ENCODE measurements at places on chromosomes 12 and 14. TPM values are rescaled to one million over a fixed set of nuclear protein-coding genes. Genes with fewer than 3 reads are reported as not detected.

DNA sequence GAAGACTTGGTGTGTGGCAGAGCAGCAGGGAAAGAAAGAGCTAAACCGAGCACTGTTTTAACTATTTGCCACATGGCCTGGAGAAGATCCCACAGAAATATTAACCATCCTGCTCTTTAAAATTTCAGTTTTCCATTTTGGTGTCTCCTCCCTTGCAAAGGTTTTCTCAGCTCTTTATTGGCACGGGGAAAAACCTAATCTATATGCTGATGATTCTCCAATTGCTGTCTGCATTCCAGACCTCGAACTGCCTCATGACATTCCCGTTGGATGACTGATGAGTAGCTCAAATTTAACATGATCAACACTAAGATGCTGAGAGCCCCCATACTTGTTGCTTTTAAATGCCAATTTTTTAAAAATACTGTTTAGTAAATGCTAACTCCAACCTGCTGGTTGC lies 115.0 kb downstream of the EMP1 start:
- DNase-seq = no peak

DNA sequence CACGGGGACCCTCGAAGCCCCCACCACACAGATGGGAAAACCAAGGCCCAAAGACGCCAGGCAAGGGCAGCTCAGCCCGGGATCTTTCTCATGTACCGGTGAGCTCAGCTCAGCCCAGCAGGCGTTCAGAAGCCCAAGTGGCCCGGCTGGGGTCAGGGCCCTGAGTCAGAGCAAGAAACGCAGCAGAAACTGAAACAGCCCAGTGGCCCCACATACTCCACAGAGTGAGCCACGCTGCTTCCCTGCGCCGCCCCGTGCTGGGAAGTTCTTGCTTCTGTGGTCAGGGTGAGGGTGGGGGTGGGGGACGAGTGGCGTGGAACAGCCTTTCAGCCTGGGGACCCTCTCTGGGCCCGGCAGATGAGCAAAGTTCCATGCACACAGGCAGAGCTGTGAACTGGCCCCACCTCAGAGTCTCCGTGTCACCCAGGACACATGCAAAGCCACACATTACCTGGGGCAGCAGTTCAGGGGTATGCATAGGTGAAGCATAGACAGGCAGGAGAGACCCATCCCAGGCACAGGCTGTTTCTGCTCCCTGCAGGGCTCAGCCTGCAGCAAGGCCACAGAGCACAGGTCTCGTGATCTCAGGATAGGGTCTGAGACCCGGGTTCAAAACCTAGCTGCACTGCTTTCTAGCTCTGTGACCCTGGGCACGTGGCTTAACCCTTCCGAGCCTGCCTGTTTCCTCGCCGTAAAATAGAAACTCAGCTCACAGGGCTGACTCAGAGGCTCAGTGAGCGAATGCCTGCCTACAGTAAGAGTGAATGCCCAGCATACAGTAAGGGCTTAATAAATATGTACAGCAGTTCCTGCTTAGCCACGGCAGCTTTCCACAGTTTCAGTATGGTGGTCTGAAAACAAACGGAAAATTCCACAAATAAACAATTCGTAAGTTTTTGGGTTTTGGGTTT lies 21.6 kb downstream of the NCOR2 start:
- no peak for DNase-seq

GRCh38 chr14:71248194-71248593 lies 340.9 kb downstream of the PCNX1 start:
- no peak for DNase-seq

DNA sequence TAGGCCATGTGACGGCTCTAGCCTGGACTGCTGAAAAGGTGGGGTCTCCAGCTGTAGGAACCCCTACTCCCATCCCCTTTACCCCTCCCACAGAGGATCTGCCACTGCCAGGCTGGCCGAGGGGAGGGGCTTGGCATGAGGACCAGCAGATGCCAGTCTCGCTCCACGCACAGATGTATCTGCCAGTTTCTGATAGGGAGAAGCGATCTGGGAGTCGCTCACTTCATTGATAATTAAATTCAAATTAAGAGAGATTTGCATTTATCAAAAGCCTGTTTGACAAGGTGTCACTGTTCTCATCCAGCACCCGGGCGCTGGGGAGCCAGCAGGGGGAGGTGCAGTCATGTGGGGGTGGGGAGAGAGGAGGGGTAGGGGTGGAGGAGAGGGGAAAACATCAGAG lies 217.6 kb upstream of the MYL2 start:
- DNase-seq = no peak

Gene CDK4
- total RNA-seq = 163 TPM

DNA sequence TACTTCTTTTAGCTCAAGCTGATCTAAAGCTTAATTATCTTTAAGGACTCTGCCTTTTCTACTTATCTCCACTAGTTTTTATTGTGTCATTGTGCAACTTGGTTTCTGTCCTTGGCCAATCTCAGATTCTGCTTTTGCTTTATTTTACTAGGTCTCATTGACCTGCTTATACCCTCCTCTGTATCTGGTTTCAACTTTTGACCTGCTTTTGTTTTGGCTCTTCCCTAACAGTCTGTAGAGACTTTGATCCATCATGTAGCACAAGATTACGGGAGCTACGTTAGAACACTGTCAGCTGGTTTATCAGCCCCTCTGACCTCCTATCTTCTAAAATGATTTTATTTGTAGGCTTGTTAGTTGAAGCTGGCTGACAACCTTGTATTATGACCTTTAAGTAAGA lies 43.6 kb downstream of the ZCRB1 start:
- DNase-seq = no peak

Gene FAM186B
- 0.33 TPM for total RNA-seq

- DNase-seq = no peak
These were observed 501.5 kb upstream of the TBX3 start for GRCh38 chr12:115185506-115185905.

DNA sequence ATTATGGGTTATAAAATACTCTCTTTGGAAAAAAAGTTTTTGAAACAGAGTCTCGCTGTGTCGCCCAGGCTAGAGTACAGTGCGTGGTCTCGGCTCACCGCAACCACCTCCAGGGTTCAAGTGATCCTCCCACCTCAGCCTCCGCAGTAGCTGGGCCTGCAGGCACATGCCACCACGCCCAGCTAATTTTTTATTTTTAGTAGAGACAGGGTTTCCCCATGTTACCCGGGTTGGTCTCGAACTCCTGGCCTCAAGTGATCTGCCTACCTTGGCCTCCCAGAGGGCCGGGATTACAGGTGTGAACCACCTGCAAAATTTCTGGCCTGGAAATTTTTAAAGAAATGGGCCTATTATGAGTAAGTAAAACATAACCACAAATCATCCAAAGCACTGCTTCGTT lies 3.8 kb downstream of the USP15 start:
- no peak for DNase-seq

DNA sequence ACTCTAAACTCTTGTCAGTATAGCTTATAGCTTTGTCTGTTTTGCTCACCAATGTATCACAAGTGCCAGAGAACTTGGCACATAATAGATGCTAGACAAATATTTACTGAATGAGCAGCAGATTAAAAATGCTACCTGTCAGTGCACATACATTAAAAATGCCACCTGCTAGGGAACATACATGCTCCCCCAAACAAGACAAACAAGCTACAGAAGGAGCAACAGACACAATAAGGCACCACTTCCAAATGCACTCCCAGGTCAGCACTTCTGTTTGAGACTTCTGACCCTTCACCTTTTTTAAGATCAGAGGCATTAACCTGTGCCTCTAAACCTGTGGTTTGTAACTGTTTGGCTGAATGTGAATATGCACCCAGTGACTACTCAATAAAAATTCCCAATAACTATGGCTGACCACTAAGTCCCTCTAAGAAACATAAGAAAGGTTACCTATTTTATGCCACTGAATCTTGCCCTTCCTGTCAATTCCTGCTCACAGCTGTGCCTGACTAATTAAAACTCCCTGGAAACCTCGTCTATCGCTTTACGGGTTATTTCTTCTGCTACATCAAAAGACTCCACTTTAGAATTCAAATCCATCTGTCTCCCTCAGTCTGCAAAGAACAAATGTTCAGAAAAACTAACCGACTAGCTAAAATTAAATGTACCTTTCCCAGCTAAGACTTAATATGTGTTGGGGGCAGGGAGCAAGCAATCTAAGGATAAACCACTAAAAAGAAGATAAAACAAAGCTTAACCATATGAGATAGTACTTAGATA lies 41.0 kb downstream of the HECTD4 start:
- no peak for DNase-seq

Gene OR6C2
- not detected for total RNA-seq

Gene RASSF3
- total RNA-seq = 20.2 TPM

Gene MMP19
- 0.33 TPM for total RNA-seq

Gene ERBB3
- 2.0 TPM for total RNA-seq

DNA sequence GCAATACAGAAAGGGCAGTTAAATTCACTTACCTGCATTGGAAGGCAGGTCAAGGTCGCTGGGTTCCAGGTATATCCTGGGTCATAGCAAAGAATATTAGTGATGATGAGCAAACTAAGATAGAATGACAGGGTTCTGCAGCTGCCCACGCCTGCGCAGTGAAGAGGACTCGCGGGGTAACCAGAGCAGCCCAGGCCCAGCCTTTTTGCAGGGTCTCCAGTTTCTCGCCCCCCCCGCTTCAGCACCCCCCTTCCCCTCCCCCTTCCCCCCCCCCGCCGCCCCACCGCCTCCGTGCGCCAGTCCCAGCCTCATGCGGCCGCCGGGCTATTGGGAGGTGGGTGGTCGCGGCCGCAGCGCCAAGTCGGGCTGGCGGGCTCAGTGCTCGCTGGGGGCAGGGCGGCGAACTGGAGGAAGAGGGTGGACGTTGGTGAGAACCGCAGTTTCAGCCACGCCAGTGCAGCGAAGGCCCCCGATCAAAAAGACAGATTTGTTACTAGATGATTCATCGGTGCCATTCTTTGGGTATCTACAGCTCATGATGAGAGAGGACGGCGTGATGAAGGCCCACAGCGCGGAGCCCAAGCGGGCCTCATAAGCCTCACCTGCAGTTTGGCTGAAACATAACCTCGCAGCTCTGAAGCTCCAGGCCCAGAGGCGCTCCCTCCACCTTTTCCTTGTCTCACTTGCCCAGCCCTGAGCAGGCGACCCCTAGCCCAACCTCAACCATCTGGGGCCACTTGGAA lies 20.2 kb downstream of the SLC2A3 start:
- DNase-seq = peak; percentile 5

- DNase-seq = no peak
These were observed 388.3 kb upstream of the GARIN6 start for GRCh38 chr12:99259040-99259934.

Gene AQP6
- total RNA-seq = 0.14 TPM

Gene IAPP
- not detected for total RNA-seq

Gene CLEC4D
- not detected for total RNA-seq

GRCh38 chr14:81285245-81285644 lies 64.5 kb upstream of the GTF2A1 start:
- DNase-seq = no peak

DNA sequence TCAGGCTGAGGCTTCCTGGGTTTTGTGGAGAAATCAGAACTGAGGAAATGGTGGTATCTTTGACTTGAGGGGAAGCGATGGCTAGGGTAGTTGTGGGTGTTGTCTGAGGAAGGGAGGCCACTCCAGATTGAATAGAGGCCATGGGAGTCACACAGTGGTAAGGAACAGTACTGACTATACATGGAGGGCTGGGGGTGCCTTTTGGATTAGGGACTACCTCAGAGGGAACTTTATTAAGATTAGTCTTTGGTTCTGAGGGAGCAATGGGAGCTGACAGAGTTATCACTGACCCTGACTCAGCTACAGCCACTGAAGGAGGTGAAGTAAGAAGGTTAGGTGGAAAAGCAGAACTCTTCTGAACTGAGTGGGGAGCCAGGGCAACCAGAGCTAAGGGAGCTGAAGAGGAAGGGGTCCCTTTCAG lies 4.4 kb downstream of the NACA start:
- no peak for DNase-seq

Gene KIF26A
- total RNA-seq = 0.67 TPM

DNA sequence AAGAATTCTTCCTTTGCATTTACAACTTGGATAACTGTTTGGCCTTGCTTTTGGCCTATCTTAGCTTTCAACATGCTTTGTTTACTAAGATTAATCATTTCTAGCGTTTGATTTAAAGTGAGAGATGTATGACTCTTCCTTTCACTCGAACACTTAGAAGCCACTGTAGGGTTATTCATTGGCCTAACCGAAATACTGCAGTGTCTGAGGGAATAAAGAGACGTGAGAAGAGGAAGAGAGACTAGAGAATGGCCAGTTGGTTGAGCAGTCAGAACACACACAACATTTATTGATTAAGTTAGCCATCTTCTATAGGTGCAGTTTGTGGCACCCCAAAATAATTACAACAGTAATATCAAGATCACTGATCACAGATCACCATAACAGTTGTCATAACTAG lies 62.3 kb upstream of the CCDC175 start:
- DNase-seq = no peak

Gene POTEM
- total RNA-seq = not detected

DNA sequence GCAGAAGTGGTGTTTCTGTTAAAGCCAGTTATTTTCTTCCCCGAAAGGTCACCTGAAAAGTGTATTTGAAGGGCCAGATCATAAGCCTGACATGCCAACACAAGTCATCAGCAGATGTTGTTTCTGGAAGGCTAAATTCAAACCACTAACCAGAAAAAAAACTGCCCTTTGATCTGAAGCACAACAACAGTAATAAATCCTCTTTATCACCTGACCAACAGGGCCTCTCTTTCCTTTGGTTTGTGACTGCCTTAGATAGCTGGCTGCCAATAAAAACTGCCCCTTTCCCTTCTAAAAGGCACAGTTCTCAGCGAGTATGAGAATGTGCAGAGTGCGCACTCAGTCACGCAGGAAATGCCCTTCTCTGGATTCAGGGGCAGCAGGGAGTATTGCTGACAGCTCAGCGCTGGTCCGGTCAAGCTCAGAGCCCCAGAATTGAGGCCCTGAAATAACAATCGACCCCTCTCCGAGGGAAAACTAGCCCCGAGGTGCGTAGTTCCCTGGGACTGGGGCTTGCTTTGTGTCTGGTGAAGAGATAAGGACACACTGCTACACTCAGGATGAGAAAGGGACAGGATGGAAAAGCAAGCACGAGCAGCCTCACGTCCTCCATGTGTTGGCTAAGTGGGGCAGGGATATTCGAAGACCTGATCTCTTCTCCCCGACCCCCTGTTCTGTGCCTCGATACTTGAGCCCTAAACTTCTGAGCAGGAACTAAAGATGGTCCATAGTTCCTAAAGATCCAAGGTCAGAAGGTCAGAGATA lies 184.2 kb upstream of the GZMB start:
- peak; percentile 25 for DNase-seq

DNA sequence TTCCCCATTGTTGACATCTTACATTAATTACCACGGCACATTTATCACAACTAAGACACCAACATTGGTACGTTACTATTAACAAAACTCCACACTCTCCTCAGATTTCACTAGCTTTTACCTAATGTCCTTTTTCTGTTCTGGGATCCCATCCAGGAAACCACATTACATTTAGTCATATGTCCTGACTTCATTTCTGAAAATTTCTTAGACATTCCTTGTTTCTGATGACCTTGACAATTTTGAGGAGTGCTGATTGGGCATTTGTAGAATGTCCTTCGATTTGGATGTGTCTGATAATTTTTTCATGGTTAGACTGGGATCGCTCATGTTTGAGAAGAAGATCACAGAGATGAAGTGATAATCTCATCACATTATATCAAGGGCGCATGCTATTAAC lies 34.6 kb upstream of the ACSM4 start:
- peak; percentile 5 for DNase-seq

- DNase-seq = no peak
These were observed 21.2 kb downstream of the ASB2 start for GRCh38 chr14:93954900-93955849.

Measured in mammary epithelial cell (primary cell).